ENCODE measurements at places on chromosomes 4 and X.

DNA sequence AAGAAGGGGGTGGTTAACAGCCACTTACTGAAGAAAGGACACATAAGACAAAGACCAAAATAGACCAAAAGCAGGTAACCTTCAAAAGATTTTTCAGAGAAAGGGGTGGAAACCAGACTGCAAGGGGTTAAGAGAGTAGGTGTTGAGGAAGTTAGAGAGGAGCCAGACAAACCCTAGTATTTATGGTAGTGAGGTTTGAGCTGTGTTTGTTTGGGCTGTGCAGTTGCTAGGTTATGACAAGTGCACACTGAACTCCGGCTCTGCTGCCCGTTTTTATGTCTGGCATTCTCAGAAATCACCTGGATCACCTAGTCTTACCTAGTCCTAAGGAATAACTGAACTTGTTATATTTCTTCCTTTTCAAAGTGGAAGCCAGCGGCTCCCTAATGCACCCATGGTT, 22.9 kb upstream of the G3BP2 start:
- H3K36me3 ChIP-seq, result peaks cover 16% of the 10 kb centered on the region
- peaks cover 40% of the 10 kb centered on the region for H3K4me1 ChIP-seq
- no peak overlapping the region for H3K27ac ChIP-seq
- peak; percentile 48 for DNase-seq
- H3K27me3 ChIP-seq, result no peaks in the 10 kb centered on the region

GRCh38 chr4:833731-834367, 7.9 kb upstream of the CPLX1 start:
- peaks cover 28% of the 10 kb centered on the region for H3K27me3 ChIP-seq
- peaks cover 3% of the 10 kb centered on the region for H3K36me3 ChIP-seq
- peaks cover 3% of the 10 kb centered on the region for H3K4me1 ChIP-seq
- no peak overlapping the region for H3K4me3 ChIP-seq

DNA sequence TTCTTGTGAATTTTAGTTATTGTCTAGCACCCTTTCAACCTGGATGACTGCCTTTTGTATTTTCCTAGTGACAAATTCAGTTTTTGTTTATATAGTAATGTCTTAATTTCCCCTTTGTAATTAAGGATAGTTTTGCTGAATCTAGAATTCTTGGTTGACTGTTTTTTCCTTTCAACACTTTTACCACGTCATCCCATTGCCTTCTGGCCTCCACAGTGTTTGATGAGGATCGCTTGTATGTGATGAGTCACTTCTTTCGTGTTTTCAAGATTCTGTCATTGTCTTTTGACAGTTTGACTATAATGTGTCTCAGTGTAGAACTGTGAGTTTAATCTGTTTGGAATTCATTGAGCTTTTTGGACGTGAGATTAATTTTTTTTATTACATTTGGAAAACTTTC, 30.1 kb downstream of the KDM6A start:
- H3K27me3 ChIP-seq, result no peaks in the 10 kb centered on the region

GRCh38 chr4:176896211-176896610, 103.5 kb upstream of the VEGFC start:
- H3K27ac ChIP-seq, result no peak overlapping the region
- H3K36me3 ChIP-seq, result no peaks in the 10 kb centered on the region
- no peaks in the 10 kb centered on the region for H3K4me1 ChIP-seq

- no peaks in the 10 kb centered on the region for H3K4me1 ChIP-seq
- H3K27me3 ChIP-seq, result peaks cover 3% of the 10 kb centered on the region
- H3K36me3 ChIP-seq, result no peaks in the 10 kb centered on the region
- H3K27ac ChIP-seq, result no peak overlapping the region
- DNase-seq, result no peak
- no peak overlapping the region for H3K4me3 ChIP-seq
These were observed 140.9 kb upstream of the HPGD start for GRCh38 chr4:174663216-174663615.

DNA sequence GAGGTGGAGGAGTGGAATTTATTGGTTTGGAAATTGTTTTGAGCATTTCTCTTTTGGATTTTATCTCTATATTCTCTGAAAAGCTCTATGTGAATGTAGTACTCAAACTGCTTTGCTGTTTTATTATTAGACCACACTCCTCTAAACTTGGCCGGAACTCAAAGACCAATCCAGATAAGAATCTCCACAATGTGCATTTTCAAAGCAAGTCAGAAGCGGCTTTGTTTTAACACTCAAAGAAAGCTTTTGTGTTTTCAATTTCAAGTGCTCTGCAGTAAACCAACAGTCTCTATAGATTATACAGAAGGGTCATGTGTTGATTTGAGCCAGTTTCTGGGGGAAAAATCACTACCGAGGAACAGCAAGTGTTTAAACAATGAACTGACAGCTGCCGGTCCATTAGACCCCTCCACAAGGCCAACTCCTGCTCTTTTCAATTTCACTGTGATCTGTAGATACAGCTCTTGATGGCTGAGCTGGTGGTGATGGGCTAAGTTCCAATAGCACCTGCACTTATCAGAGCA, 79.4 kb downstream of the FTHL17 start:
- no peak overlapping the region for H3K4me3 ChIP-seq
- no peak for DNase-seq
- H3K36me3 ChIP-seq, result no peaks in the 10 kb centered on the region
- H3K27me3 ChIP-seq, result no peaks in the 10 kb centered on the region

- H3K4me3 ChIP-seq, result no peak overlapping the region
- peaks cover 94% of the 10 kb centered on the region for H3K27me3 ChIP-seq
- H3K27ac ChIP-seq, result peak overlapping the region; percentile 62
These were observed 54.1 kb upstream of the TMEM33 start for GRCh38 chr4:41880840-41881831.

DNA sequence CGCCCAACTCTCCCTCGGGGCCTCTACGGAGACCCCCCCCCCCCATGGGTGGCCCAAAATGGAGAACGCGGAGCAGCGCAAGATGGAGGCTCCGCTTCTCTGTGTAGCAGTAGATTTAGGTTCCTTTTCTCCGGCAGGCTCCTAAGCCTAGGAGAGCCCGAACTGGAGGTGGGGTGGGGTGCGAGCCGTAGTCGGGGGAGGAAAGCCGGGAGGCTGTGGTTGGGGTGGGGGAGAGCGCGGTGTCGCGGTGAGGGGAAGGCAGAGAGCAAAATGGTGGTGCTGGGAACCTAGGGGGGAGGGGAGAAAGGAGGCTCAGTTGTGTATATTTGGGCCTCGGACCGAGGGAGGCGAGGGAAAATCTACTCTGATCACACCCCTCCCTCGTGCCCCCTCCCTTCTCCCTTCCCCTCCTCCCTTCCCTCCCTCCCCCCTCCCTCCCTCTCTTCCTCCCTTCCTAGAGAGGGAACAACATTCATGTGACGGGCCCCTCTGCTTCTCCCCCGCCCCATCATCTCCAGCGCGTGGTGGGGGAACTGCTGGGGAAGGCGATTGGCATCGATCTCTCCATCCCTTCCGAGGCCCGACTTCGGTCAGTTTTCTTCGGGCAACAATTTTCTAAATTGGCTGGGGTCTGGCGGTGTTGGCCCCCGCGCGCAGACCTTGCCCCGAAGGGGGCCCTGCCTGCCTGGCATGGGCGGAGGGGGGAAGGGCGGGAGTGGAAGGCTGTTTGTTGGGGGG, at the start of gene STAG2:
STAG2 (plus strand) TSS at position 439 of the 738 bp plus-strand sequence. CDS start 60,922 bp downstream, outside the sequence.
- H3K4me3 ChIP-seq, result peak within 1 kb of the TSS; percentile 97
- peaks cover 31% of the 10 kb centered on the region for H3K4me1 ChIP-seq
- peaks cover 16% of the 10 kb centered on the region for H3K36me3 ChIP-seq
- peak; percentile 66 for DNase-seq

DNA sequence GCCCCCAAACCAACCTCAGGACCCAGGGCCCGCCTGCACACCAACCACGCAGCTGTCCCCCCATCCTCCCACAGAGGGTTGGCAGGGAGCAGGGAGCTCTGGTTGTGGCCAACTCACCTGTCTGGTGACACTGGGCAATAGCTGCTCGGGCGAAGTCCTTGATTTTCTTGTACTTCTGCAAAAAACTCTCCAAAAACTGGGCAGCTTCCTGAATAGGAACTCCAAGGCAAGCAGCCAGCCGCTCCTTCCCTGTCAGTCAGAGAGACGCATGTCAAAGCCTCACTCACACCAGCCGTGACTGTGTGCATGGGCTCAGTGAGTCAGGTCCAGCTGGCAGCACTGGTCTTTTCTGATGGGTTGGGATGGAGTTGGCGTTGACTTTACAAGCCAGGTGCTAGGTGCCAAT, 26.4 kb downstream of the NAT8L start:
- no peak overlapping the region for H3K4me3 ChIP-seq
- no peak overlapping the region for H3K27ac ChIP-seq
- H3K4me1 ChIP-seq, result no peaks in the 10 kb centered on the region

GRCh38 chrX:141439651-141440050, 144.9 kb downstream of the SPANXA1 start:
- no peaks in the 10 kb centered on the region for H3K4me1 ChIP-seq
- H3K27me3 ChIP-seq, result no peaks in the 10 kb centered on the region
- no peak overlapping the region for H3K4me3 ChIP-seq
- H3K27ac ChIP-seq, result no peak overlapping the region
- no peak for DNase-seq

GRCh38 chr4:19982556-19982955, 269.1 kb upstream of the SLIT2 start:
- H3K4me3 ChIP-seq, result no peak overlapping the region
- no peaks in the 10 kb centered on the region for H3K4me1 ChIP-seq
- no peaks in the 10 kb centered on the region for H3K27me3 ChIP-seq

DNA sequence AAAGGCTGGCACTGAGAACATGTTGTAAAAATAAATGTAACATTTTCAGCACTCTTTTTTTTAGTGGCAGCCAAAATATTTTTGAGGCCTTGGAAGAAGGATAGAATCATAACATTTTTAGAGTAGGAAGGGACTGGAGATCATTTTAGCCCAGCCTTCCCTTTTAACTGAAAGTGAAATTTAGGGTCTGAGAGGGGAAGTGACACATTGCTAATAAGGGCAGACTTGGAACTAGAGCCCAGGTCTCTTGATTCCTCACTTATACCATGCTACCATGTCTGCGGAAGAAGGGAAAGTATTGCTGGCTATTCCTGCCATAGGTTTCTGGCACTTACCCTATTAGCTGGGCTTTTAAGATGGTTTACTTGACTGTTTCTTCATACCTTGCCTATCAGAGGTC, 4.8 kb downstream of the WDR44 start:
- H3K4me3 ChIP-seq, result no peak overlapping the region
- no peaks in the 10 kb centered on the region for H3K27me3 ChIP-seq
- peaks cover 52% of the 10 kb centered on the region for H3K4me1 ChIP-seq

GRCh38 chrX:155056471-155056870, 14.5 kb downstream of the CMC4 start:
- peak overlapping the region; percentile 58 for H3K27ac ChIP-seq
- peaks cover 29% of the 10 kb centered on the region for H3K4me1 ChIP-seq
- H3K36me3 ChIP-seq, result peaks cover 19% of the 10 kb centered on the region
- peak; percentile 20 for DNase-seq
- no peak overlapping the region for H3K4me3 ChIP-seq

DNA sequence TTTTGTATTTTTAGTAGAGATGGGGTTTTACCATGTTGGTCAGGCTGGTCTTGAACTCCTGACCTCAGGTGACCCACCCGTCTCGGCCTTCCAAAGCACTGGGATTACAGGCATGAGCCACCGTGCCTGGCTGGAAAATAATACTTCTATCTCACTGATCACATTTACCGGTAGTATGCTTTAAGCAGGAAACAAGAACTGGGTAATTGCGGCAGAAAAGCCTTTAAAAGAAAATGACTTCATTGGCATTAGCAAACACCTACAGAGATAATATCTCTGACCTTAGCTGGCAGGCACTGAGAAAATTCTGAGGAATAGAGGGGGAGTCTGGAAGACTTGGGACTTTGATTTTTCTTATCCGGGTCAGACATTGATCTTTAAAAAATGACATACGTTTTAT, 78.5 kb downstream of the SHROOM3 start:
- H3K4me3 ChIP-seq, result no peak overlapping the region
- no peak for DNase-seq

DNA sequence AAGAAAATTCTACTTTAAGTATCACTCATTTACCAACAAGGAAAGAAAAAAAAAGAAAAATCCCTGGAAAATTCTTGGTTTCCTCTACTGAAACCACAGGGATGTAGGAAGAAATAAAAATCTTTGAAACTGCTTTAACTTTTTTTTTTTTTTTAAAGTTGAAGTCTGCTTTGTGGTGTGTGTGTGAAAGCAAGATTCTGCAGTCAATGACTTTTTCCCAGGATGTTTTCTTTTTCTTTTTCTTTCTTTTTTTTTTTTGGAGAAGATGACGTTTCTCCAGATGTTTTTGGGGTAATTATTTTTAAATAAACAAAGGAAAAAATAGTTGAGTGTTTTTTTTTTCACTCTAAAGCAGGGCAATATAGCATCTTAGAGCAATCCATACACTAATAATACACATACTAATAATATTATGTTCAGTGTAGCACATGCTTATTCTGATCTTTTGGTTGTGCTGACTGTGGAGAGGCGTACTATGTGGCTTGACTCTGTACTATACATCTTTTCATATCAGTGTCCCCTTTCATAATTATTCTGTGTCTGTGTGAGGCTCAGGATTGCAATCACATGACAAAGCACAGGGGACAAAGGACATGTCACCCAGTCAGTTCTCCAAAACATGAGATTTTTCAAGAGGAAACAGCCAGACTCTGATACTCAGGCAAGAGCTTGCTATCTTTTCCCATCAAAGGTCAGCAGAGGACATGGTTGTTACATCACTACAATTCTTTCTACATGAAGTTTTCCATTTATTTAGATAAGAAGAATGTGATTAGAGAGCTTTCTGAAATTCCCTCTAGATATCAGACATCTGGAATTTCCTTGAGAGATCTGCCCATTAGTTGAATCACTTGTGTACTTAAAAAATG, 111.0 kb downstream of the PDE5A start:
- no peaks in the 10 kb centered on the region for H3K4me1 ChIP-seq
- no peak overlapping the region for H3K4me3 ChIP-seq
- H3K27ac ChIP-seq, result no peak overlapping the region
- DNase-seq, result no peak
- H3K36me3 ChIP-seq, result peaks cover 27% of the 10 kb centered on the region

GRCh38 chr4:74821541-74821940, 27.2 kb upstream of the BTC start:
- no peak for DNase-seq
- no peak overlapping the region for H3K4me3 ChIP-seq
- H3K27ac ChIP-seq, result no peak overlapping the region
- H3K4me1 ChIP-seq, result no peaks in the 10 kb centered on the region
- H3K36me3 ChIP-seq, result no peaks in the 10 kb centered on the region

DNA sequence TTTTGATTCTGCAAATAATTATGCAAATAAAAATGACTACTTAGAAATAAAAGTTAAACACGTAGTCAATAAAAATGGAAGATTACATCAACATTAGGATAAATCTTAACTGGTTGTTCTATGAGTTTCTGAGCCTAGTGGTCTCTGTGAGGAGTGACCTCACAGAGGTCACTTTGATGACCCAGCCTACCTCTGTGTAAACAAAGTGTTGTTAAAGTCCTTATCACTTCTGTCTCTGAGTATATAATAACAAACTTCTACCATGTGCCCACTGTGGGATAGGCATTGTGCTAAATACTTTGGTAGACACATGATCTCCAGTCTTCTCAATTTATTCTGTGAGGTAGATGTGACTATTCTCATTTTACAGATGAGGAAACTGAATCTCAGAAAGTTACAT, 85.4 kb downstream of the PDE5A start:
- no peak overlapping the region for H3K4me3 ChIP-seq
- no peak for DNase-seq
- H3K36me3 ChIP-seq, result no peaks in the 10 kb centered on the region
